ENCODE measurements at places on chromosomes 1 and 21.
A peak's percentile ranks its signal among the peaks of the same experiment; 100 is the strongest.

GRCh38 chr1:84907095-84907827 lies 14.3 kb upstream of the LPAR3 start:
- ATAC-seq, result no peak

- no peak for ATAC-seq
Measured at GRCh38 chr21:39675590-39675989, 62.9 kb downstream of the B3GALT5 start.

DNA sequence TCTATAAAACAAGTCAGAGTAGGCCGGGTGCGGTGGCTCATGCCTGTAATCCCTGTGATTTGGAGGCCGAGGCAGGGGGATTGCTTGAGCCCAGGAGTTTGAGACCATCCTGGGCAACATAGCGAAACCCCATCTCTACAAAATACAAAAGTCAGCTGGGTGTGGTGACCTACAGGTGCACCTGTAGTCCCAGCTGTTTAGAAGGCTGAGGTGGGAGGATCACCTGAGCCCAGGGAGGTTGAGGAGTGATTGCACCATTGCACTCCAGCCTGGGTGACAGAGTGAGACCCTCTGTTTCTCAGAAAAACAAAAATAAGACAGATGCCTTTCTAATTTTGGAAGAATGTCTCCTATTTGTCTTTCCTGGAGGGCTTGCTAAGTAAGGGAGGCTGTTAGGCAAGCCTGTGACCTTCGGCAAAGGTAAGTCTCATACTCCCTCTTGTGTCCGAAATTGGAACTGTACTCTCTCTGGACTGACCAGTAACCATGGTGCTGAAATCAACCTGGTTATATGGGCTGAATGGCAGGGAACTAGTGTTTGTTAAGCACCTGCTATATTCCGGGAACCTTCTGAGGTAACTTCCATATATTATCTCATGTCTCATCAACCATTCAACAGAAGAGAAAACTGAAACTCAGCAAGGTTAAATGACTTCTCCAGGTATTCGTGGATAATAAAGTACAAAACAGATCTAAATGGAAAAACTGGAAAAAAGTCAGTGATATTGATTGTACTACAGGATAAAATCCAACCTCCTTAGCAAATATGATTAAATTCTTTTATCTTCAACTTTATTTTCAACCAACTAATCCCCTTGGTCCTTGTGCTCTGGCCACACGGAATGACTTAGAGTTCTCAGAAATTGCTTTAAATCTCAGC lies 11.8 kb upstream of the RAB3B start:
- ATAC-seq, result peak; percentile 83

- ATAC-seq, result peak; percentile 21
Measured at GRCh38 chr1:61244114-61244513, 161.8 kb downstream of the NFIA start.

- peak; percentile 71 for ATAC-seq
Measured at GRCh38 chr1:234887016-234887900, 241.4 kb downstream of the TOMM20 start.
